ENCODE measurements at places on chromosomes 2 and 18.

DNA sequence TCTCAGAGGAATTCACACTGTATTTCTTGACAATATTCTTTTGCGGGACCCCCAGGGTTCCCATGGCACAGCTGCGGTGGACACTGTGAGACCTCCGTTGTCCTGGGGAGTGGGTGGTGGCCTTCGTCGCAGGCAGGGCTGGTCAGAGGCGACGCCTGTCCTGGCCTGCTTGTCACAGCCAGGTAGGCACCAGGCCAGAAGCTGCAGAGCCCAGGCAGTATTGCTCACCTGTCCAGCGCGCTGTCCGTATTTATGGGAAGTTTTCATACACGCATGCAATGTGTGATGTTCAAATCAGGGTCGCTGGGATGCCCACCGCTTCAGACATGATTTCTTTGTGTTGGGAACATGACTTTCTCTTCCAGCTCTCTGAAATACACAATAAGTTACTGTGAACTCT lies 126.6 kb downstream of the RTP5 start:
- no peak for DNase-seq

GRCh38 chr18:518081-518480 lies 17.6 kb upstream of the COLEC12 start:
- DNase-seq, result no peak

- no peak for DNase-seq
These were observed 74.9 kb downstream of the LONRF2 start for GRCh38 chr2:100247256-100248043.

DNA sequence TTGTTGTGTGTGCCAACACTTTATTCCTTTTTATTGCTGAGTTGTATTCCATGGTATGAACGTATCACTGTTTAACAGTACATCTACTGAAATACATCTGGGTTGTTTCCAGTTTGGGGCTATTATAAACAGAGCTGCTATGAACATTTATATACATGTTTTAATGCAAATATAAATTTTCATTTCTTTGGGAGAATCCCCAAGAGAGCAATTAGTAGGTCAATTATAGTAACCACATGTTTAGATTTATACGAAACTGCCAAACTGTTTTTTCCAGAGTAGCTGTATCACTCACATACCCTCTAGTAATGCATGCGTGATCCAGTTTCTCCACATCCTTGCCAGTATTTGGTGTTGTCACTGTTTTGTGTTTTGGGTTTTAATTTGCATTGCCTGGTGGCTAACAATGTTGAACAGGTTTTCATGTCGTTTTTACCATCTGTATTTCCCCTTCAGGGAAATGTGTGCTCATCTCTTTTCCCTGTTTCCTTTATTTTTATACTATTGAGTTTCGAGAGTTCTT lies 81.0 kb downstream of the TMEM131 start:
- no peak for DNase-seq

DNA sequence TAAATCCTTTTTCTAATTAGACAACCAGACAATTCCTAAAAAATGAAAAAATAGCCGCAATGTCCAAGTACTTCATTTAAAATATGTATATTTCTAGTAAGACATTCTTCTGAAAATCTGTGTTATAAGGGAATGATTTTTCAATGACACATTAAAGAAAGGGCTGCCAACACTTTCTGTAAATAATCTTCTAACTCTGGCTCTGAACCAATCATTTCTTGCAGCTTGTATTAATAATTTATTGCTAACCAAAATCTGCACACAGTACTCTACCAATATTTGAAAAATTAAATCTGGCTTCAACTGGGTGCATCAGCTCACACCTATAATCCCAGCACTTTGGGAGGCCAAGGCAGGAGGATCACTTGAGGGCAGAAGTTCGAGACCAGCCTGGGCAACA lies 8.3 kb downstream of the NFU1 start:
- no peak for DNase-seq

DNA sequence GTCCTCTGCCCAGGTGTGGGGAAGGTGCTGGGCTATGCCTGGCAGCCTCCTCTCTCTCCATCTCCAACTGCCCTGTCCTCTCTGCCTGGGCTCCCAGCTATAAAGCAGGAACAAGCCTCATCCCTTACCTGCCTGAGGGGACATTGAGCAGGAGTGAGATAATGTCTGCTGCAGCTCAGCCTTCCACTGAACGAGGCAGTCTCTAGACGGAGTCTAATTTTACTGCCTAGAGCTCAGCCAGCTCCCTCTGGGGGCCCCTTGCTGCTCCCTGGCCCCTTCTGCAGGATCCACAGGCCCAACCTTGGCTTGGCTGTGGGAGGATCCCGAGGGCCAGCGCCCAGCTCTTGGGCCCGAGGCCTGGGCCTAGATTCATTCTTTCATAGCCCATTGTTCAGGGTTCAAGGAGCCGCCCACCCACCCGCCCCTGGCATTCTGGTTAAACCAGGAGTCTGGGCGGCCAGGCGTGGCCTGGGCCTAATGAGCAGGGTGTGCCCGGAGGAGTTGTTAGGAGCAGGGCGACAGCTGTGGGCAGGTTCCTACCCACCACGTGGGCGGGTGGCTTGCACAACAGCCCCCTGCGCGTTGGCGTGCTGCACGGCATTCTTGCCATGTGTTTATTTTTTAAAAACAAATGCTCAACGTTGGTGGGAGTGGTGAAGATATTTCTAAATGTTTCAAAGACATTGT lies 44.6 kb downstream of the FOSL2 start:
- peak; percentile 65 for DNase-seq

DNA sequence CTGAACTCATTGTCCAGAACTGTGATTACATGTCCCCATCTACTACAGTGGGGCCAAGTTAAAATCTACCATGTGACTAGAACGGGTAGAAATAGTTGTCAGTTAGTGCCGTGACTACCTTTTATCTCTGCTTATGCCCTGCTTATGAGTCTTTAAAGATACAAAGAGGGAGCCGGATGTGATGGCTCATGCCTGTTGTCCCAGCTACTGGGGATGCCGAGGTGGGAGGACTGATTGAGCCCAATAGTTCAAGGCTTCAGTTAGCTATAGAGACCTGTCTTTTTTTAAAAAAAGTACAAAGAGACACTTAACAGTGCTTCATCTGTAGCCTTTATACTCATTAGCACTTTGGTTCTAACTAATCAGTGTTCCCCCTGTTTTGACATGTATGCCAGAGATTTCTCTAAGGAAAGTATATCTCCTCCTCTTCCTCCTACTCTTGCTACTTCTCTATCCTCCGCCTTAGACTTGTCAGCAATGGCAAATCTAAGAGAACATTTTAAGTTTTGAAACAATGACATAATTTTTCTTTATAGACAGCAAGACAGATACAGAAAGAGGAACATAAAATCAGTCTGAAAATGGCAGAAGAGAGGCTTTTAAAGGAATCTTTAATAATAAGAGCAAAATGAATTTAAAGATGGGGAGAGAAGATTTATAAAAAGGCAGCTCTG lies 45.0 kb downstream of the NBEAL1 start:
- DNase-seq, result peak; percentile 69

- DNase-seq, result no peak
These were observed 48.9 kb downstream of the COPS8 start for GRCh38 chr2:237134321-237135230.

DNA sequence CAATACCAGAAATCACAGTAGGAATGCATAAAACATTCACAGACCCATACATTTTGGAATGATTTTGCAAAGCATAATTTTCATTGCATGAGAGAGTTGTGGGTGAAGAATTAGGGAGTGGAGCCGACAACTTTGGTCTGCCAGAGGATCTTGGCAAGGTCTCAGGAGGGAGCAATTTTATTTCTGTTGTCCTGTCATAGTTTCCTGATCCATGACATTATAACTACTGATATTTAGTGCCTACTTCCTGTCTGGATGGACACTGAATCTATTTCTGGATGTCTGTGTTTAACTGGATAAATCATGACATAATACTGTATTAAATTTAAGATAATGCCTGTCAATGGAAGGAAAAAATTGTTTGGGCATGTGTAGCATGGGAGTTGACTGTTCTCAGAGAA lies 2.4 kb downstream of the ITGA4 start:
- no peak for DNase-seq

- DNase-seq, result no peak
These were observed 156.2 kb downstream of the SH3RF3 start for GRCh38 chr2:109285244-109285651.

DNA sequence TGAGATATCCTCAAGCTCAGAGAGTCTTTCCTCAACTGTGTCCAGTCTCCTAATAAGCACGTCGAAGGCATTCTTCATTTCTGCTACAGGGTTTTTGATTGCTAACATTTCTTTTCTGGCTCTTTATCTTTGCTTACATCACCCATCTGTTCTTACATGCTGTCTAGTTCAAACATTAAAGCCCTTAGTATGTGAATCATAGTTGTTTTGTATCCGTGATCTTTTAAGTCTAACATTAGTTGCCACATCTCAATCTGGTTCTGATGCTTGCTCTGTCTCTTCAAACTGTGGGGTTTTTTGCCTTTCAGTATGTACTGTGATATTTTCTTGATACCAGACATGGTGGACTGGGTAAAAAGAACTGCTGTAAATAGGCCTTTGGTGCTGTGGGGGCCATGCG lies 235.2 kb downstream of the SH3RF3 start:
- DNase-seq, result no peak

- no peak for DNase-seq
These were observed 35.5 kb downstream of the CLASP1 start for GRCh38 chr2:121613774-121614173.

DNA sequence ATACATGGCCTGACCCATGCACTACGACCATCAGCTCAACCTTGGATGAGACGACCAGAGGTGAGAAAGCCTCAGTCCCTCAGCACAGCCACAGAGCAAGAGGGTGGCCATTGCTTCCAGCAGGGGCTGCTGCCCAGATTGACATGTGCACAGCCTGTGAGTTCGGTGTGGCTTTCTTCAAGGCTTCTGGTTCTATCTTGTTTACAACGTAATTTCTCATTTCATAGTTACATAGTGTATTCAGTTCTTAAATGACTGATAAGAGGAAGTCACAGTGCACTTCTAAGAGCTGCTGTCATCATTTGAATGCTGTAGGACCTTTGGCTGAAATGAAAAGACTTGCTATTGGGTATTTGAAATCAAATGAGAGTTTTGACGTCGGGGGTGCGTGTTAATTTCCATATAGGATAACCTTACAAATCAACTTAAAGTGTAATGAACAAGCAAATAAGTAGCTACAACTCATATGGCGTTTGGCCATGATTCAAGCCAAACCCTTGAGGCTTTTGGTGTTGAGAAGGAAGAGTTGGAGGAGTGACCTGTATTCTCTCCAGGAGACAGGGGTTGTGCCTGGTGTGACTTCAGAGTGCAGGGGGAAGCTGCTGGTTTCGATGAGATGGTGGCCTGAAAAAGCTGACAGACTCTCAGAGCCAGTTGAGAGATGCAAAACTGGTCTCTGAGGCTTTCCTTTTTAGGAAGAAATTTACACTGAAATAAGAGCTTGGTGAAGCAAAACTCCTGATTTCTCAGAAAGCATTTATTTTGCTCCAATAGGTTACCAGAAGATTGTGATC lies 51.0 kb downstream of the TSHZ1 start:
- DNase-seq, result no peak

- DNase-seq, result peak; percentile 71
These were observed 21.5 kb upstream of the REEP1 start for GRCh38 chr2:86358957-86359356.

DNA sequence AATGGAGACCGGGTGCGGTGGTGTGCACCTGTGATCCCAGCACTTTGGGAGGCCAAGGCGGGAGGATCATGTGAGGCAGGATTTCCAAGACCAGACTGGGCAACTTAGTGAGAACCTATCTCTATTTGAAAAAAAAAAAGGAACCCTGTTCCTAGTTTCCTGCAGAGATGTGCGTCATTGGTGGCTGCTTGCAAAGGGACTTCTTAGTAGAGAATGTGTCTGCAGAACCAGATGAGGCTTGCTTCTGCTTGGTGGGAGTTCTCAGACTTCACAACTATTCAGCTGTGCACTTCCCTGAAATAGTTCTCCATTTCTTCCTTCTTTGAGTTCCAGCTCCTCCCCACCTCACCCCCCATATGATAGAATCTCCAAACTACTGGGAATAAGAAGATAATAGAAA lies 22.3 kb downstream of the ZCCHC2 start:
- DNase-seq, result peak; percentile 82

DNA sequence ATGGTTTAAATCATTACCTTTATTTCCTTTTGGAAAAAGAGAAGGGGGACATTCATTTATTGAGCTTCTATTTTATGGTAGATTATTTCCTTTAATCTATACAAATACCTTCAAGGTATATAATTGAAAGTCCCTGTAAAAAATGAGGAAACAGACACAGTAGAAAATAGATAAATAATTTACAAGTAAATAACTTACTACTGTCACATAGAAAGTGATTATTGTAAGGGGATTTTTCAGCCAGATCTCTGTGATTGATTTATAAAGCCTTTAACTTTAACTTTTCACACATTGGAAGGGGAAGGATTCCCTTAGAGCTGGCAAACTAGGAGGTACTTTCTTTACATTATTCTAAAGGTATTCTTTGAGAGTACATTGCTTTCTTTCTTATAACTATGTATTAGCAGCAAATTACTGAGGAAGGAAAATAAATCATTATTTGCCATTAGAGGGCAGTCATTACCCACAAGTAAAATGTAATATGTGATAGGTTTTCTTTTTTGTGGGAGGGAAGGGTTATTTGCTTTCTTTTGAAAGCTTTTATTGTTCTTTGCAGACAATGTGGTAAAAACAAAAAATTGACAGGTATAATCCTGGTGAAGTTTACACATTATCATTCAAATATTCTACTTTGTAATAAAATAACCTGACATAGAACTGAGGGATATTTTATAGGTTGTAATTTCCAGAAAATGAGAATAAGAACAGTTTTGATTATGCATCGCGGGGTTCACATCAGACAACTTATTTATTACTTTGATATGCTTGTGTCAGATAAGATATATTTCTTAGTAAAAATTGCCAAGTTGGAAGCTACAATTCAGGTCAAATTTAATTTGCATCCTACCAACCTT lies 24.8 kb upstream of the RPE start:
- DNase-seq, result peak; percentile 26

DNA sequence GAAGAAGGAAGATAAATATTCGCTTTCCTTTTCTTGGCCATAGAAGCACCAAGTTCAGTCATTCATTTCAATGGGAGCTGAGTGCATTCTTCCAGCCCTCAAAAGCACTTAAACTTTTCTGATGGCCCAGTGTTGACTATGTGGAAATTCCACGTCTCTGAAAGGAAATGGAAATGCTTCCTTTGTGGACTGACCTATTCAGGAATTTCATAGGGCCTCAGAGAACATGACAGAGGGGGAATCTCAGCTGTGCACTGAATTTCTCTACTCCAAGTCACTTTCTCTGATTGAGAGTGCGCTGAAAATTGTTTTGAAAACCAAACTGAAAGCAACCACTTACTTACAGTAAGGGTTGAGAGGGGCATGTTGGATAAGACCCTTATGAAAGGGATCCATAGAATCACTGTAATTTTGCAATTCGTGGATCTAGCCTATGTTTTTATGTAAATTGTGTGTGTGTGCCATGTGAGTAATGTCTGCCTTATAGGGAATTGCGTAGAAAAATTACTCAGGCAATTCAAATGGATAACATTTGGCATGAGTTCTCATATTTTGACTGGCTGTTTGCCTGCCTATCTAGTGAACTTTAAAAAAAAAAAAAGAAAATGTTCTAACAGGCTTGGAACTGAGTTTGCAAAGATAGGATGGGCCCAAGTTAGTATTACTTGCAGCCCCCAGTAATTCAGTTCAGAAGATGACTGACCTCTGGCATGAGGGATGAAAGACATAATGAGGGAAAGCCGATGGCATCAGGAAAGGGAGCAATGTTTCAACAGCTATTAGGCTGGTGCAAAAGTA lies 437.0 kb downstream of the PTPRM start:
- DNase-seq, result no peak

GRCh38 chr18:57930476-57930875 lies 113.5 kb upstream of the NEDD4L start:
- DNase-seq, result no peak

- DNase-seq, result no peak
These were observed 304.6 kb downstream of the TXNL1 start for GRCh38 chr18:56333839-56334238.

GRCh38 chr2:226483745-226484619 lies 315.6 kb downstream of the IRS1 start:
- DNase-seq, result no peak
